ENCODE measurements at places on chromosomes 2 and 18. TPM values are rescaled to one million over a fixed set of nuclear protein-coding genes. Genes with fewer than 3 reads are reported as not detected.

Gene UGT1A4
- total RNA-seq: not detected

Gene CYP26B1
- total RNA-seq: 1.1 TPM

Gene DSC3
- total RNA-seq: 0.46 TPM

Gene NEU2
- not detected for total RNA-seq

Gene KYNU
- 0.20 TPM for total RNA-seq

Gene GMPPA
- total RNA-seq: 64.6 TPM

Gene TMEM182
- 3.7 TPM for total RNA-seq

Gene RAB17
- 0.83 TPM for total RNA-seq

Data from smooth muscle cell of the pulmonary artery (primary cell).